Activated CD8-positive, alpha-beta memory T cell treated with anti-CD3 and anti-CD28 coated beads for 24 hours (primary cell): ENCODE measurements at places on chromosomes 1 and 21.
A peak's percentile ranks its signal among the peaks of the same experiment; 100 is the strongest.

DNA sequence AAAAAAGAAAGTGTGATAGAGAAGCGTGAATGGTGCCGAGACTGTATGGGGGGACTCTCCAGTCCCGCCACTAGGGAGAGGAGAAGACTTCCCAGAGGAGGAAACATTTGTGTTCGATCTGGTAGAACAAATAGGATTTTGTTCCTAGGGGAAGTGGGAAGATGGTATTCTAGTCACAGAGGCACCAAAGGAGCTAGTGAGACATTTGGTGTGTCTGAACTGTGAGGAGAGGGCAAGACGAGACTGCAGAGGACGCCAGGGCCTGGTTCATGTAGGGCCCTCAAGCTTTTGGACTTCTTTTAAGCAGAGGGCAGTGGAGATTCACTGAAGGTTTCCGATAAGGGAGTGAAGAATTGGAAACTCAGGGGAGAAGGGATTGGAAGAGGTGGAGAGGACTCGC lies 2.9 kb downstream of the BTBD19 start:
- DNase-seq = no peak

DNA sequence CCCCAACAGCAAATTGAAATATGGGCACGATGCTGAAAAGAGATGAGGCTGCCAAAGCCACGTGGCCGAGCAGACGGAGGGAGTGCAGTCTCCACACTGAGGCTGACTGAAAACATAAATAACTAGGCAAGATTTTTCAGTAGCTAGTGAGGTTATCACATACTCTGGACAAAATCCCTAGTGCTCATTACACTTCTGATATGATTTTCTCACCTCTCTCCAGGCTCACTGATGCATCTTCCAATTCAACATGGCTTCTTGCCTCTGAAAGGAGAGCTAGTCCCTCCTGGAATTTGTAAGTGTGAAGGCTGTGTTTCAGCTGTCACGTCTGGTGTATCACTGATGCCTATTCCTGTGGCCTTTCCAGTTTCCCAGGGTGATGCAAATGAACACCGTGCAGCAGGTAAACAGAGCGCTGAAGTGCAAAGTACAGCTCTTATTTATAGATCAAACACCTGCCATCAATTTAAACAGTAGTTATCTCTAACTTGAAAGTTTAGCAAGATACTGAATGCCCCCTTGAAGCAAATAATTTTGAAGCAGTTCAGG lies 656.1 kb downstream of the KIF26B start:
- DNase-seq = no peak

DNA sequence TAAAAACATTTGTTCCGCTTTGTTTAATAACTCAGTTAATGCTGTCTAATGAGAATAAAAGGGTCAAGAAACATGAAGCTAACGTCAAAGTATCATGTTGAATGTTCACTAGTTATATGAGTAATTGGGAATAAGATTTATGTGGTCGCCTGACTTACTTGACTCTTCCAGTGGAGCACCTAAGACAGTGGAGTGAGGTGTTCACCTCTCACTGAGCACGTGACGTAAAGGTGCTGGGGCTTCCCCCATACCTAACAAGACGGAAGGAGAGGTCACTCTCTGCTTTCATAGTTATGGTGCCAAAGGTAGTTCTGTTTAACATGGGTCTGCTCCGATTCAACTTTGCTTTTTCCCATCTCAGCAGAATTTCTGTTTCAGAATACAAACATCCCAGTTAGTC lies 686 bp downstream of the KMO start:
- DNase-seq = no peak

DNA sequence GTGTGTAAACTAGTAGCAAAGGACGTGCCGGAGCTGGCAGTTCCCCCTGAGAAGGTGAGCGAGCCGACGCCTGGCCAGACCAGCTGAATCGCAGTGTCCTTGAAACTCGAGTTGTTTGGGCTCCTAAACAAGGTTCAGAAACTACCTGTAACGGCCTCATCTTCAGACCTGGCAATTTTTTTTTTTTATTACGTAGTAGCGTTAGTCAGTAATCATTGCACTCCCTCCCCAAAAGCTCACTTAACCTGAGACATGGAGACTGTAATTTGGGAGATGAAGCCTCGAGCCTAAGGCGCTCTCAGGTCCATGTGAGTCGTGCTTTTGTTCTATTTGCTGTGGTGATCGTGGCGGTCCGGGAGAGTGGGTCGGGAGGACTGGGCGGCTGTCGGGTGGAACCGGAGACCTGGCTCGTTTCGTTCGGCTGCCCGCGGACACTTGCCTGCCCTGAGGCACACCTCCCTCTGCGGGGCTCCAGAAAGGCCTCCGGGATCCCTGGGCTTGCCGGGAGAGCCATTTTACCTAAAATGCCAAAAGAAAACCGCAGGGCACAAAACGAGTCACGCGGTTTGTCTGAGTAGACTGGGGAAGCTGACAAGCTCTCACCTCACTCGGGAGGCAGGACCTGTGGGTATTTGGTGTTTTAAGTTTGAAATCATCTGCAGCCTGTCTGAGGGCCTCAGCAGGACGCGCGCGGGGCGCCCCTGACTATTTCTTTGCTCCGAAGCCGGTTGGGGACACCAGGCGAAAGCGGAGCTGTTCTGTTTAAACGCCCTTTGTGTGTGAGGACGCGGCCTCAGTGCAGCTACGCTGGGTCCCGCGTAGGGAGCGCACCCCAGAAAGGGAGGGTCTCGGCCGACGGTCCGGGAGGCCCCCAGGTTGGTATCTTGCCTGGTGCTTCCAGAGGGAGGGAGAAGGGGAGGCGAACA lies 722 bp downstream of the LHX8 start:
- no peak for DNase-seq

DNA sequence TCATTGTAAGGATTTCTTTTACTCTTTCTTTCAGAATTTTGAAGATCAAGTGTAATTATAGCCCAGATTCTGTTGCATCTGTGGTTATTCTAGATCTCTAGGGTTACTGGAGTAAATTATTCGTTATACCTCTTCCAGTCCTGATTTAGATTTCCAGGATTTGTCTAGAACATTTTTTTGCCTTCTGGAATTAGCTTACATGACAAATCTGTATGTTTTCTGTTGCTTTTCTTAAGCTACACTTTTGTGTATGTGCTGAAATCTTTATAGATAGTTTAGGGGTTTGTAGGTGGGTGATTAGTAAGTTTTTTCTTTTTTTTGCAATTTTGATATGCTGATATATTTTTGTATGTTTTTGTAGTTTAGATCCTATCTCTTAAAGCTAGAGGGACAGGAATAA lies 13.7 kb downstream of the RALGPS2 start:
- no peak for DNase-seq

DNA sequence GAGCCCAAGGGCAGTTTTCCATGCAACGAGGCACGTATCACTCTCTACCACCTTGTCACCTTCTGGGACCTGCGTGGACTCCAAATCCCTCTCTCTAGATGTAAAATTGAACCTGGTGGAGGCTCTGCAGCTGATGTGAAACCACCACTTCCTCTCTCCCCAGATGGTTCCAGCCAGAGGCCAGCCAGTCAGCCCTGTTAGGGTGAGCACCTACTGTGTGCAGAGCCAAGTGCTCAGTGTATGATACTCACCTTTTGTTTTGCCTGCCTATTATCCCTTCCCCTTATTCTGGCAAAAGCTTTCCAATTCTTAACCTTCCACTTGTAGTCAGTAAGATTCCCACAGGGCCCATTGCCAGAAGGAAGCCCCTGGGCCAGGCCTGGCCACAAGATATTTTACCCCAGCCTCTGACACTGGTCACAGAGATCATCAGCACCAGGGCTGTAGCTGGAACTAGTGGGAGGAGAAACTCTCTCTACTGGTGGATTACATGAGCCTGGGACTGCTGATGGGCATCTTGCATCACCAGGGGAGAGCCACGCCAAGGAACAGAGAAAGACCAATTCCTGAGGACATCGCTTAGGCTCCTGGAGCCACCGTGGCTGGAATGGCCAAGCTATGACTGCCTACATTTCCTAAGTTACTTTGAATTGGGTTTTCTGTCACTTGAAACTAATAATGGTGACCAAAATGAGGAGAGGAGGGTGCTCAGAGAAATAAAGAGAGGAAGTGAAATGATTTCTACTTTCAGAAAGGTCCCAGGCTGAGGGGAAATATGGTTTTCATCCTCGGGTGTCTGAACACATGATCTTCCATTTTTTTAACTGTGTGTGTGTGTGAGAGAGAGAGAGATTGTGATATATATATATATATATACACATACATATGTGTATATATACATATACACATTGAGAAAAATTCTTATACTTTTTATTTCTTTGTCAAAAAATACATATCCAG lies 26.6 kb upstream of the RD3 start:
- DNase-seq = no peak

- no peak for DNase-seq
Measured at GRCh38 chr1:116496380-116496779, 74.4 kb downstream of the CD58 start.

GRCh38 chr1:205325334-205325884 lies 3.9 kb upstream of the NUAK2 start:
- peak; percentile 76 for DNase-seq
